ENCODE measurements at places on chromosomes 1 and 21. TPM values are rescaled to one million over a fixed set of nuclear protein-coding genes. Genes with fewer than 3 reads are reported as not detected.

DNA sequence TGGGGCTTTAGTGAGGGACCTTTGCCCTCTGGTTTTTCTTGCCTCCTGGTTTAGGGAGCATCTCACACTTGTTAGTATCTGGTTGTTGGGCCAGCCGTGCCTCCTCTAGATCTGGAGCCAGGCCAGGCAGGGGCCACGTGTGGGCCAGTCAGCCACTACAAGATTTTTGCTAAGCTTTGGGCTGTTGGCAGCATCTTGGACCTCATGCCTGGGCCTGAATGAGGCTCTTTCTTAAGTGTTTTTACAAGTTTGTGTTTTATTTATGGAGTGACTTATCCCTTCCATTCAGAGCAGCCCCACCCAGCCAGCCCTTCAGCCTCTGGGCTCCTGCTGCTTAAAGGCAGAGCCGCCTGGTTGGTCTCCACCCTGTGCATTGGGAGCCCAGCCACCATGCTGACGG is 1.6 kb upstream of the SH3BGRL3 start:
- peaks cover 15% of the 10 kb centered on the region for H3K36me3 ChIP-seq
- peak overlapping the region; percentile 92 for H3K4me3 ChIP-seq
- DNase-seq, result no peak
- H3K27ac ChIP-seq, result no peak overlapping the region

DNA sequence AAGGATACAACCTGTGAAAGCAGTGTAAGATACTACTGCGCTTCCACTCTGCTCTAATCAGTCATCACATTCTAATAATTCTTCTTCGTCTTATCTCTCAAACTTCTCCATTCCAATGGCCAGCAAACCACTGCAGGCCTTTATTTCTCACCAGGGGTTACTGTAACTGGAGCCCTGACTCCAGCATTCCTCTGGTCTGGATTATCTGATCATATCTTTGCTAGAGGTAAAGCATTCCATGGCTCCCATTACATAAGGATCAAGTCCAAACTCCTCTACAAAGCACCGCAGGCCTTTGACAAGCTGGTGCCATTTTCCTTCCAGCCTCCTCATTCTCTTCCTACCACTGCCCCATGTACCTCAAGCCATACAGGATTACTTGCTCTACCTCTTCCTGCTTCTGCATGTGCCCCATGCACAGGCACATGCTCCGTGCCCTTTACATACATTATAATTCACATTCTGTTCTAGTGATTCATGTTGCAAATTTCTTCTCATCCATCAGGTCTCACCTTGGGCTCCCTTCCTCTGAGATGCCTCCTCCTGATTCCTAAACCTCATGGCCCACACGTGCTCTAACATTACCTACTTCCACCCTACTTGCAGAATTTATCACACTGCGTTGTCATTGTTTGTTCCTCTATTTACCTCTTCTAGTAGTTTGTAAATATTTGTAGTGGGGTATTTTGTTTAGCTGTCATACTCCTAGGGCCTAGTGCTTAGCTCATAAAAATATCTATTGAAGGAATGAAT is 9.3 kb upstream of the SERBP1 start:
- no peak for DNase-seq
- H3K4me1 ChIP-seq, result no peaks in the 10 kb centered on the region
- H3K36me3 ChIP-seq, result no peaks in the 10 kb centered on the region
- no peak overlapping the region for H3K4me3 ChIP-seq
- no peak overlapping the region for H3K27ac ChIP-seq
- peaks cover 2% of the 10 kb centered on the region for H3K27me3 ChIP-seq

- no peaks in the 10 kb centered on the region for H3K36me3 ChIP-seq
- no peak for DNase-seq
- peaks cover 16% of the 10 kb centered on the region for H3K4me1 ChIP-seq
Measured at GRCh38 chr1:11882814-11883538, 24.2 kb upstream of the NPPB start.

DNA sequence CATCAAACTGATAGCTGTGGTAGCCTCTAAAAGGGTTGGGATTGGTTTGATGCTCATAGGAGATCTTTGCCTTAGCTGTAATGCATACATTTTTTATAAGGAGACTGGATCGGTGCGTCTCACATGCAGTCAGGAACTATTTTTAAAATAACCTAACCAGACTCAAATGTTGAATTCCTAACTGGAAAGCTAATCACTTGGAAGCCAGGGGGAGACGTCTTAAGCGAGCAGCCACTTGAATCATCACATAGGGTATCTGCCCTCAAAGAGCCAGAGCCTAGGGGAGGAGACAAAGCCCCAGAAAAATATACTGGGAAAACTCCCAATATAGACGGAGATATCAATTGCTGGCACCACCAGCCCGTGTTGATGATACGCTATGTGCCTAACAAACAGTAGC is 61.7 kb upstream of the PUM1 start:
- no peaks in the 10 kb centered on the region for H3K36me3 ChIP-seq
- no peak overlapping the region for H3K4me3 ChIP-seq
- H3K27me3 ChIP-seq, result no peaks in the 10 kb centered on the region
- H3K27ac ChIP-seq, result no peak overlapping the region
- DNase-seq, result no peak

DNA sequence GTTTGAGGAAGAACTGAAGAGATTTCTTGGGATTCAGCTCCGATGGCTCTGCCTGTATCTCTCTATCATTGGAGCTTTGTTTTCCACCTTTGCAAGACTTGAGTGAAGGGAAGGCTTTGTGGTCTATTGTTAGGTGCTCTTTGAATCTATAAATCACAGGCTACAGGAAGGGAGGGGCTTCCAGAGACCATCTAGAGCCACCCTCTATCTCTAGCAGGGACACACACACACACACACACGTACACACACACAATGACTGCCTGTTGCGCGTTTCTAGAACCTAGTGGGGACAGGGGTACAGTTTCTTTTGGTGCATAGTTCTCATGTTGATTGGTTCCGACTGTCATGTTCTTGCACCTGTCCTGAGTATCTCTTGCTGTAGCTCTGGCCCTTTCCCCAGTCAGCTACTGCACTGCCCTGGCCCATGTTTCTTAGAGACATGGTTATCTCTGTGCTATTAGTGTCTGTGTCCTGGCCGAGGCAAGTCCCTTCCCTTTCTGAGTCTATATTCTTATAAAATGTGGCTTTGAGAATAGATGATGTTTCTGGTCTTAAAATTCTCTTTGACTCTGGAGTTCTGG is 60.7 kb downstream of the MAN1C1 start:
- H3K27me3 ChIP-seq, result no peaks in the 10 kb centered on the region
- no peak for DNase-seq
- peaks cover 3% of the 10 kb centered on the region for H3K36me3 ChIP-seq
- no peak overlapping the region for H3K4me3 ChIP-seq

GRCh38 chr1:24903955-24904730 is 25.9 kb downstream of the RUNX3 start:
- no peak overlapping the region for H3K27ac ChIP-seq
- H3K4me3 ChIP-seq, result no peak overlapping the region
- no peaks in the 10 kb centered on the region for H3K27me3 ChIP-seq
- H3K36me3 ChIP-seq, result peaks cover 4% of the 10 kb centered on the region
- peaks cover under 1% of the 10 kb centered on the region for H3K4me1 ChIP-seq

- H3K36me3 ChIP-seq, result no peaks in the 10 kb centered on the region
- H3K27ac ChIP-seq, result no peak overlapping the region
- H3K4me3 ChIP-seq, result no peak overlapping the region
- H3K4me1 ChIP-seq, result no peaks in the 10 kb centered on the region
Measured at GRCh38 chr1:171753685-171754352, 12.0 kb upstream of the VAMP4 start.

DNA sequence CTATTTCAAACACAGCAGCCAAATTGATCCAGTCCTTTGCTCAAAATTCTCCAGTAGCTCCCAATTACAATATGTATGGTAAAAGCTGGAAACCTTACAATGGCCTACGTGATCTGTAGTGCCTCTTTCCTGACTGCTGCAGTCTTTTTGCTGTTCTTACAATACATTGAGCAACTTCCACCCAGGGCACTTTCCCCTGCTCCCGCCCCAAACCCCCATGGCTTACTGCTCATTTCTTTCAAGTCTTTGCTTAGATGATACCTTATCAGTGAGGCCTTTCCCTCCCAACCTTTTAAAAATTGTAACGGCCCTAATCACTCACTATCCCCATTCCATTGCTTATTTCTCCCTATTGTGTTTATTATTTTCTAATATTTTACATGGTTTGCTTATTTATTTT is 43.9 kb upstream of the APOBEC4 start:
- no peak overlapping the region for H3K4me3 ChIP-seq
- no peaks in the 10 kb centered on the region for H3K27me3 ChIP-seq
- no peak overlapping the region for H3K27ac ChIP-seq

DNA sequence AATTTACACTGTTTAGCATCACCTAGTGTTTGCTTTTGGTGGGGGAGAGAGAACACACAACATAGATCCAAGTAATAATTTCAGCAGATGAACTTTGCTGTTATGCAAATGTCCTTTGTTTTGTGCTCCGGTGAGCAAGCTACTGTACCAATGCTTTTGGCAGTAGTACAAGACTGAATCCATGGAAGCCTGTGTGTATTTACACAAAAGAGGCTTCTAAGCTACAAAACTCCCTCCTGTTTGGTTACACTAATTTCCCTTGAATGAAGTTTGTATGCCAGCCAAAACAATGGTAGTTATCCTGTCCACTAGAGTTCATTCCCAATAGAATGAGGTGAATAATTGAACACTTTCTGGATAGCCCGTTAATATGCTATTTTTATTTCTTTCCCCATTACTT is 320.5 kb downstream of the KCTD3 start:
- H3K27ac ChIP-seq, result no peak overlapping the region
- no peak overlapping the region for H3K4me3 ChIP-seq
- no peaks in the 10 kb centered on the region for H3K27me3 ChIP-seq
- no peak for DNase-seq

- peaks cover 4% of the 10 kb centered on the region for H3K27me3 ChIP-seq
- H3K4me3 ChIP-seq, result no peak overlapping the region
- H3K27ac ChIP-seq, result no peak overlapping the region
- peaks cover 5% of the 10 kb centered on the region for H3K4me1 ChIP-seq
- no peak for DNase-seq
Measured at GRCh38 chr1:17721444-17721843, 33.7 kb upstream of the ACTL8 start.

DNA sequence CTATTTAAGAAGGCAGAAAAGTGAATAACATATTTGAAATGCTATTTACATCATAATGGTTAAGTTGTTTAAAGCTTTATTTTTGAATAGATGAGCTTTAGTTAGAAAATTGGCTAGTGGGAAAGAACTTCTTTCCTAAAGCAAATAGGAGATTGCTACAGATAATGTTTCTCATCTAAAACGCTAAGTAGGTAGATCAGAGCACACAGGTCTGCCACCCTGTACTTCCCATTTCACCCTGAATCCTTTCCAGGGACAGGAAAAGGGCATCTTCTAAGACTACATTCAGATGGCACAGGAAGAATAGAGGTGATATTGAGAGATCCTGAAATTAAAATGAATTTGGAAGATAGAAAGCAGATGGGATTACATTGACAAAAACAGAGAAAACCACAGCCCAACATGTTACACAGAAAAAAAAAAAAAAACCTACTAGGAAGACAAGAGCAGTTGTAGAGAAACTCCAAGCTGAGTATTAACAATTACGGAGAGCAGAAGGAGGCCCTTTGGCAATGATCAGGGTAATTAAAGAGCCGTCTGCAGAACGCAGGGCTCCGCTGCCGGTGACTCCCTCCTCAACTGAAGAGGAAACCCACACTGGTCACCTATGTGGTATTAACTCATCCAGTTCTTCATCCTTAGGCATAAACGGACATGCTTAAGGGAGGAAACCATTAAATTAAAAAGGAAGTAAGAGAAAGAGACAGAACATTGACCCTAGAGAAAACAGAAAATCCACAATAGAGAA is 53.6 kb upstream of the MAP10 start:
- H3K27me3 ChIP-seq, result no peaks in the 10 kb centered on the region
- no peak overlapping the region for H3K27ac ChIP-seq
- DNase-seq, result no peak
- H3K4me3 ChIP-seq, result no peak overlapping the region
- no peaks in the 10 kb centered on the region for H3K4me1 ChIP-seq
- peaks cover 7% of the 10 kb centered on the region for H3K36me3 ChIP-seq

DNA sequence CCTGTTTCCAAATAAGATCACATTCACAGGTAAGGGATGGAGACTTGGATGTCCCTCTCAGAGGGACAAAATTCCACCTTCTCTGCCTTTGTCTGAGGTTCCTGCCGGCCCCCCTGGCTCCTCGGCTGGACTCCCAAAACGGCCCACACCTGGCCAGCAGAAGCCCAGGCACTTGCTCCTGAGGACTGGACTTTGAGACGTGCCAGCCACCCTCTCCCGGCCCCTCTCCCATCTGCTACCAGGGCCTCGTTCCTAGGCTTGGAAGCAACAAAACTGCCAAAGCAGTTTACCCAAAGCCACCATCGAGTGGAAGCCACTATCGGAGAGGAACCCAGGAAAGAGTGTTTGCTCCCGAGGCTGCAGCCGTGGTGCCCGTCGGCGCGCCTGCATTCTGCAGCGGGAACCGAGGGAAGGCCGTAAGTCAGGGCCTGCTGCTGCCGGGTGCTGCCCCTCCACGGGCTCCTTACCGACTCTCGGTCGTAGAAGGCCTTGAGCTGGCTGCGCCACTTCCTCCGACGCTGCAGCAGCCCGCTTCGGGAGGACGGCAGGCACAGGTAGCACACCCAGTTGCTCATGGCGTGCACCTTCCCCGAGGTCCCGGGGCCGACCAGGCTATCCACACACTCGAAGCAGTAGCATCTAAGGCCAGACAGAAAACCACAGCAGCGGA is 3.5 kb downstream of the DNMT3L start:
- no peaks in the 10 kb centered on the region for H3K27me3 ChIP-seq
- H3K4me3 ChIP-seq, result no peak overlapping the region
- no peak for DNase-seq
- no peaks in the 10 kb centered on the region for H3K36me3 ChIP-seq
- H3K27ac ChIP-seq, result no peak overlapping the region

DIO1 gene
- not detected for total RNA-seq

KCNQ4 gene
- total RNA-seq, result 0.89 TPM

VWA1 gene
- total RNA-seq, result 9.6 TPM

TCEANC2 gene
- 8.5 TPM for total RNA-seq
